ENCODE measurements at places on chromosomes 13 and 19.
A peak's percentile ranks its signal among the peaks of the same experiment; 100 is the strongest.

DNA sequence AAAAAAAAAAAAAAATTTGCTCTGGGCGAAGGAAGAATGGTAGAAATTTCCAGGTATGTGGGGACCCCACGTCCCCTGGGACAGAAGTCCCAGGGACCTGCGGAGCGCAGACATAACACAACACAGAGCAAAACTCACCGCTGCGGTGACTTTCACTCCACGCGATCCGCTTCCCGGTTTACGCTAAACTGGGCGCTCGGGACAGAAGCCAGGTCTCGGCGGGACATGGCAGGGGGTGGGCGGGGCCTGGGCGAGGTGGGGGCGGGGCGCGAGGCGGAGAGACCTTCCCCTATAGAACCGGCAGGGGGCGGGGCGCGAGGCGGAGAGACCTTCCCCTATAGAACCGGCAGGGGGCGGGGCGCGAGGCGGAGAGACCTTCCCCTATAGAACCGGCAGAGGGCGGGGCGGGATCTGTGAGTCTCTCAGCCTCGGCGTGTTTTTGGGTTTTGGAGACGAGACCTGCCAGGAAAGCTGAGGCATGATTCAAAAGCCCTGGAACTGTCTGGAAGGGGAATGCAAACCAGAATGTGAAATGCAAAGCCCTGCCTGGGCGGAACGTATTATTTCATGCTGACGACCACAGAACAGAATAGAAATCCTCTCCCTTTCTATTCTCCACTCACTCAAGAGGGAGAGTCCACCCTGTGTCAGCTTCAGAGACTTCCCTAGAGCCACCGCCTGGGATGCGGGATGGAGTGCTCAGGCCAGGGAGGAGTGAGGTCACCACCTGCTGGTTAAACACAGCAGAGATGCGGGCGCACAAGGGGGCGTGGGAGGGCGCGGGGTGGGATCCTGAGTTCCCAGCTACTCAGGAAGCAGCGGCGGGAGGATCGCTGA lies 20.2 kb upstream of the ERVV-1 start:
- DNase-seq: peak; percentile 67

GRCh38 chr19:10747674-10748073 lies 29.8 kb downstream of the DNM2 start:
- no peak for DNase-seq

DNA sequence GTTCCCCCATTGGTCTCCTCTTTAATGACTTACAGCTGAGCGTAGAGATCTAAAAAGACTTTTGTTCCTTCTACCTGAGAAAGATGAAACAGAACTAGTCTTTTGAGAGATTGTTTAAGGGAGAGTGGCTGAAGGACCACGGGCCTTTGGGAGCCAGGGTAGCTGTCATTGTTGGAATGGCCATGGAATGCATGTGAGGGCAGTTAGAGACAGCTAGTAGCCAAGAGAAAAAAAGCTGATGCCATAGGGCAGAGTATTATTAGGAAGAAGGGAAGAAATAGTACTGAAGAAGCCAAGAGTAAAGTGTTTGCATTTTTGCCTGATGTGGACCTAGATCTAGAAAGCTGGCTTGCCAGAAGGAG lies 5.6 kb downstream of the ZNF507 start:
- no peak for DNase-seq

DNA sequence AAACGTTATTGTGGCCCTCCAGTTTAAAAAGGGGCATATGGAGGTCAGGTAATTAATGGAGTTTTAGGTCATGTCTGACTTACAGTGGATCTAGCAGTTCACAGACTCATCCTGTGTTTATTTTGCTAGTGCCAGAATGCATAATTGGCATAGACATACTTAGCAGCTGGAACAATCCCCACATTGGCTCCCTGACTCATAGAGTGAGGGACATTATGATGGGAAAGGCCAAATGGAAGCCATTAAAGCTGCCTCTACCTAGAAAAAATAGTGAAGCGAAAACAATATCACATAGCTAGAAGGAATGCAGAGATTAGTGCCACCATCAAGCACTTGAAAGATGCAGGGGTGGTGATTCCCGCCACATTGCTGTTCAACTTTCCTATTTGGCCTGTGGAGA lies 610.7 kb downstream of the SLITRK5 start:
- no peak for DNase-seq

DNA sequence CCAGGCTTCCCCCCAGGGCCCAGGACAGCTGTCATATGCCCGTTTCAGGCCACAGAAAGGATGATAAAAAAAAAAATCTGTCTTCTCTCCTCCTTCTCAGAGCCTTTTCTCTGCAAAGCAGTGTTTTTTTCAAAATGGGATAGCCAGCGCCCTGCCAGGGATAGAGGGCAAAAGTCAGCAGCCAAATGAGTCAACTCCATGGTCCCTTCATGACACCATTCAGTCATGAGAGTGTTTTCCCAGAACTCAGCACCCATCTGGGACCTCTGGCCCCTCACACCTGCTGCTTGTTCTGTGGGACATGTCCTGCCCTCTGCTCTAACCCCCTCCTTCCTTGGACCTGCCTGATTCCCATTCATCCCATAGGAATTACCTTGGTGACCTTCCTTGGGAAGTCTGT lies 95.0 kb downstream of the CYSLTR2 start:
- no peak for DNase-seq

- DNase-seq: no peak
Observed at GRCh38 chr19:3132971-3133792, 2.7 kb upstream of the GNA15 start.

GRCh38 chr13:22549126-22549525 lies 631.7 kb upstream of the SGCG start:
- no peak for DNase-seq

- no peak for DNase-seq
Observed at GRCh38 chr13:101262306-101262705, 154.0 kb downstream of the NALCN start.

Data from Panc1 (cell line).